Smooth muscle cell of the umbilical artery (primary cell): ENCODE measurements at places on chromosomes 13 and 19. TPM values are rescaled to one million over a fixed set of nuclear protein-coding genes. Genes with fewer than 3 reads are reported as not detected.

GNA15 gene
- total RNA-seq = under 0.01 and 0.46 TPM in 2 replicates

TUBA3C gene
- not detected in 2 replicates for total RNA-seq

CLEC17A gene
- not detected in 2 replicates for total RNA-seq

EBI3 gene
- 0.28 and 0.30 TPM in 2 replicates for total RNA-seq

TMEM205 gene
- 49.0 and 103 TPM in 2 replicates for total RNA-seq

PTH2 gene
- total RNA-seq = not detected in 2 replicates

PSG11 gene
- not detected in 2 replicates for total RNA-seq

SHC2 gene
- total RNA-seq = 0.78 and 1.8 TPM in 2 replicates

DKKL1 gene
- 0.59 TPM in 1 of 2 replicates, not detected in the other for total RNA-seq

PEG3 gene
- total RNA-seq = 0.65 and 0.89 TPM in 2 replicates

TLE6 gene
- 0.55 and 0.89 TPM in 2 replicates for total RNA-seq

CYP4F8 gene
- total RNA-seq = not detected in 2 replicates

PNMA8B gene
- total RNA-seq = 0.60 and 1.2 TPM in 2 replicates

FBN3 gene
- not detected in 2 replicates for total RNA-seq

SMIM17 gene
- total RNA-seq = 0.32 TPM in 1 of 2 replicates, not detected in the other

ZNF439 gene
- total RNA-seq = 8.9 and 11.0 TPM in 2 replicates

CGB2 gene
- not detected in 2 replicates for total RNA-seq

ANGPTL8 gene
- not detected in 2 replicates for total RNA-seq

ZNF14 gene
- 5.5 and 8.3 TPM in 2 replicates for total RNA-seq

CEACAM4 gene
- total RNA-seq = not detected in 2 replicates

TPTE2 gene
- not detected in 2 replicates for total RNA-seq

TSSK6 gene
- total RNA-seq = 1.2 and 2.1 TPM in 2 replicates

ZNF726 gene
- 1.2 and 2.1 TPM in 2 replicates for total RNA-seq

ZSWIM9 gene
- 2.7 and 3.3 TPM in 2 replicates for total RNA-seq

C19orf73 gene
- 0.89 and 0.97 TPM in 2 replicates for total RNA-seq

BRME1 gene
- total RNA-seq = under 0.01 and 0.37 TPM in 2 replicates

IL4I1 gene
- 2.1 TPM in 2 replicates for total RNA-seq

PLVAP gene
- total RNA-seq = not detected in 2 replicates

C5AR1 gene
- under 0.01 and 0.18 TPM in 2 replicates for total RNA-seq

EDDM13 gene
- not detected in 2 replicates for total RNA-seq

LGI4 gene
- total RNA-seq = under 0.01 and 0.05 TPM in 2 replicates
